T-helper 17 cell (primary cell): ENCODE measurements at places on chromosomes 2 and 18.

DNA sequence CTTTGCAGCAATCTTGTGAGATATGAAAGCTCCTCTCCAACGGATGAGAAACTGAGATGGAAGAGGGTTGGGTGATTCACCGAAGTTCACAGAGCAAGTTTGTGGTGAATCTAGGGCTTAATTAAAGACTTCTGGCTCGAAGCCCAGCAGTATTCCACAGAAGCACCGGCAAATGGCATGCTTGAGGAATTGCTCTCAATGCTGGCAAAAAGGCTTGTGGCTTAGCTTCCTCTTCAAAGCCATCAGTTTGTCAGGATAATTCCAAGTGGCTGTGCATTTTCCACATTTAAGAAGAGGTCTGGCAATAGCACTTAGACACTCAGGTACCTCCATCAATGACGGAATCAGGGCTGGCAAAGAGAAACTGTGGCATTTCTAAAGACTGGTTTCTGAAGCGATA is 98.7 kb upstream of the SLC66A3 start:
- DNase-seq: no peak

DNA sequence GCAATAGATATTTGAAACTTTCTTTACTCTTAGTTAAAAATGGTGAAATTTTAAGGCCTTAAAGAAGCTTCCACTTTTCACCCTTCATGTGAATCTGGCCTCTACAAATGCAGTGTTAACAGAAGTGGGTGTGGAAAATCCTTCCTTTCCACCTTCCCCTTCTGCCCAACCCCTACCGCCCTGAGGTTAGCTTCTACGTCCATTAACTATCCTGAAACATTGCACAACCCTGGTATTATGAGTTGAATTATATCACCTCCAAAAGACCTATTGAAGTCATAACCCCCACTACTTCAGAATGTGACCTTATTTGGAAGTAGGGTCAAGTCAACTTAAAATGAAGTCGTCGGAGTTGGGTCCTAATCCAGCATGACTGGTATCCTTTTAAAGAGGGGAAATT is 80.8 kb upstream of the ACSL3 start:
- DNase-seq: no peak

DNA sequence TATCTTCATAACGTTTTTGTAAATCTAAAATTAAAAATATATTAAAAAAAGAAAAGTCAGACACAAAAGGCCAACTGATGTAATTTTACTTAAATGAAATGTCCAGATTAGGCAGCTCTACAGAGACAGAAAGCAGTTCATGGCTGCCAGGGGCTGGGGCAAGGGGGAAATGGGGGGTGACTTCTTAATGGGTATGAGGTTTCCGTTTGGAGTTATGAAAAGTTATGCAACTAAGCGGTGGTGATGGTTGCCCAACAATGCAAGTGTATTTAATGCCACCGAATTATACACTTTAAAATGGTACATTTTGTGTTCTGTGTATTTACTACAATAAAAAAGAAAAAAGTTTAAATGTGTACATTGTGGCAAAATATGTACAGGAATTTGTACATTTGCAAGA is 70.2 kb upstream of the TEX51 start:
- no peak for DNase-seq

- no peak for DNase-seq
These were observed 643.1 kb downstream of the SLC4A3 start for GRCh38 chr2:220270481-220271070.

GRCh38 chr2:230929381-230930148 is 4.5 kb upstream of the GPR55 start:
- no peak for DNase-seq

GRCh38 chr2:655626-656025 is 21.6 kb downstream of the TMEM18 start:
- no peak for DNase-seq

GRCh38 chr2:26557244-26557925 is 79.5 kb upstream of the OTOF start:
- no peak for DNase-seq

- no peak for DNase-seq
These were observed 97.2 kb downstream of the GAREM1 start for GRCh38 chr18:32373505-32373904.

- no peak for DNase-seq
These were observed 112.1 kb upstream of the ATP8B1 start for GRCh38 chr18:57915248-57915647.

- DNase-seq: no peak
These were observed 610.9 kb upstream of the SALL3 start for GRCh38 chr18:78368726-78369125.

GRCh38 chr2:223563462-223563861 is 38.7 kb downstream of the SCG2 start:
- no peak for DNase-seq

DNA sequence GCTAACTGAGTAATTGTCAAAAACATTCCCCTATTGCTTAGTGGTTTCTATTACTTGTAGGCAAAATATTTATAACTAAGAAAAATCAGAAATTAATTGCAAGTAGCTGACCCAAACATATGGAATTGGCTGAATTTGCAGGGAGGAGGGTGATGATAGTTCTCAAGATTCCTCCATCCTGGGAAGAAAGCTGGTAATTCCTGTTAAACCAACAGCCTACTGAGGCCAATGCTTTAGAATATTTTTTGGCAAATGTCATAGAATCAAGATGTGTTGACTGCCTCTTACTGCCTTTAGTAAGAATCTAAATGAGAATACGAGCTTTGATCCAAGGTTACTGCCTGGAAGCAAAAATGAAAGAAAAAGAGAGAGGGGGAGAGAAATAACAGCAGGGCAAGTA is 120.0 kb downstream of the COL6A3 start:
- no peak for DNase-seq
